T47D (cell line): ENCODE measurements at places on chromosomes 1 and 21.

DNA sequence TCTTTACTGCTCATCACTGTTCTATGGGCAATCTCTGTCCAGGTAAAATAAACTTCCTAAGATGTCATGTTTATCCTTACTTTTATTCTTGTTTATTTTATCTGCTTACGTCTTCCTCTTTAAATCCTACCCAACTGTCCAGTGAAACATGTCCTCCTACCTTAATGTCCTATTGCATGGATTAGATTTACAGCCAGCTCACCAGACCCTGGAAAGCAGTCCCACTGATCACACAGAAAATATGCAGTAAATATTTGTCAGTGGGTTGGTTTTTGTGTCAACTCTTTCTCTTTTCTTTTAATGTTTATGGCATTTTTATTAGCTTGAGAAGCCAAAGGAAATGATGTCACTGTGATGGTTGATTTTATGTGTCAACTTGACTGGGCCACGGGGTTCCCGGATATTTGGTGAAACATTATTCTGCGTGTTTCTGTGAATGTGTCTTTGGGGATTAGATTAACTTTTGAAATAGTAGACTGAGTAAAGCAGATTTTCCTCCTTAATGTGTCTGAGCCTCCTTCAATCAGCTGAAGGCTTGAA lies 258.3 kb downstream of the SRGAP2C start:
- no peak for DNase-seq

GRCh38 chr1:182688436-182689205 lies 4.2 kb upstream of the RGS8 start:
- no peak for DNase-seq

- no peak for DNase-seq
Measured at GRCh38 chr1:76313304-76313703, 238.8 kb downstream of the ST6GALNAC3 start.

DNA sequence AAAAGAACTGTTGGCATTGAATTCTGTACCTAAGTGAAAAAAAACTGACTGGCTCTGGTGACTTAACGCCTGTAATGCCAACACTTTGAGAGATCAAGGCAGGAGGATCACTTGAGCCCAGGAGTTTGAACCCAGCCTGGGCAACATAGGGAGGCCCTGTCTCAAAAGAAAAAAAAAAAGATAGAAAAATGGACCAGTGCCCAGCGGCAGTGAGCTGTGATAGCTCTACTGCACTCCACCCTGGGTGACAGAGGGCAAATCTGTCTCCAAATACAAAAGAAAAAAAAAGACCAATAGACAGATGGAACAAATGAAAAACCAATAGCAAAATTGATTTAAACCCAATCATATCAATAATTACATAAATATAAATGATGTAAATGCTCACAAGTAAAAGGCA lies 674 bp upstream of the AKR7A3 start:
- DNase-seq = no peak

DNA sequence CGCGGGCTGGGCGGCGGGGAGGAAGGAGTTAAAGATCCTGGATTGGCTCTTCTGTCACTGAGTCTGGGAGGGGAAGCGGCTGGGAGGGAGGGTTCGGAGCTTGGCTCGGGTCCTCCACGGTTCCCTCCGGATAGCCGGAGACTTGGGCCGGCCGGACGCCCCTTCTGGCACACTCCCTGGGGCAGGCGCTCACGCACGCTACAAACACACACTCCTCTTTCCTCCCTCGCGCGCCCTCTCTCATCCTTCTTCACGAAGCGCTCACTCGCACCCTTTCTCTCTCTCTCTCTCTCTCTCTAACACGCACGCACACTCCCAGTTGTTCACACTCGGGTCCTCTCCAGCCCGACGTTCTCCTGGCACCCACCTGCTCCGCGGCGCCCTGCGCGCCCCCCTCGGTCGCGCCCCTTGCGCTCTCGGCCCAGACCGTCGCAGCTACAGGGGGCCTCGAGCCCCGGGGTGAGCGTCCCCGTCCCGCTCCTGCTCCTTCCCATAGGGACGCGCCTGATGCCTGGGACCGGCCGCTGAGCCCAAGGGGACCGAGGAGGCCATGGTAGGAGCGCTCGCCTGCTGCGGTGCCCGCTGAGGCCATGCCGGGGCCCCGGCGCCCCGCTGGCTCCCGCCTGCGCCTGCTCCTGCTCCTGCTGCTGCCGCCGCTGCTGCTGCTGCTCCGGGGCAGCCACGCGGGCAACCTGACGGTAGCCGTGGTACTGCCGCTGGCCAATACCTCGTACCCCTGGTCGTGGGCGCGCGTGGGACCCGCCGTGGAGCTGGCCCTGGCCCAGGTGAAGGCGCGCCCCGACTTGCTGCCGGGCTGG lies at the start of gene NPR1:
Gene NPR1, plus strand, starts transcription at position 170 of the 818 bp plus-strand sequence. Its CDS starts 421 bp downstream, at position 591.
- peak; percentile 64 for DNase-seq

GRCh38 chr1:198123133-198123532 lies 33.7 kb upstream of the NEK7 start:
- DNase-seq = no peak

DNA sequence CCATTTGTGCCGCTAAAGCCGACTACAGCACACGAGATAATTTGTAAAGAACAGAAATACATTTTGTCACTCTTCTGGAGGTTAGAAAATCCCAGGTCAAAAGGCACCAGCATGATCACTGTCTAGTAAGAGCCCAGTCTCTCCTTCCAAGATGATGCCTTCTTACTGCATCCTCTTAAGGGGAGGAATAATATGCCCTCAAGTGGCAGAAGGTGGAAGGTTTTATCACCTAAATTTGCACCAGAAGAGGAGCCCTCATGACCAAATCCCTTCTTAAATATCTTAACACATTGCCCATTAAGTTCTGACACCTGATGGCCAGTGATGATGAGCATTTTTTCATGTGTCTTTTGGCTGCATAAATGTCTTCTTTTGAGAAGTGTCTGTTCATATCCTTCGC lies 326.7 kb upstream of the RGS18 start:
- no peak for DNase-seq

- no peak for DNase-seq
Measured at GRCh38 chr1:17567582-17567981, 28.1 kb downstream of the ARHGEF10L start.

DNA sequence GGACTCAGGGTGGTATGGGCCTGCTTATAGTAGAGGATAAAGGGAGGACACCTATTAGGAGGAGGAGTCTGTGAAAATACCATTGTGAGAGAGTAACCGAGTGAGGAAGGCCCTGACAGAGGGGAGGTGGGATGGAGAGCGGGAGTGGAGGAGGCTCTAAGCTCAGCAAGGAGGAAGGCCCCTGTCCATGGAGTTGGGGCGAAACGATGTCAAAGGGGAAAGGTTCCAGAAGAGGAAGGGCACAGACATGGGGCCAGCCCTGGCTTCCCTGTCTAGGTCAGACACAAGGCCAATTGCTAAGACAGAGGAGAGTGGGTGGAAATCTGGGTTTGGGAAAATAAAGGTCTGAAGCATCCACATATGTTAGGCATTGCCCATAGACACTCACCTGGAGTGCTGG lies 44.2 kb downstream of the ELK4 start:
- DNase-seq = no peak

DNA sequence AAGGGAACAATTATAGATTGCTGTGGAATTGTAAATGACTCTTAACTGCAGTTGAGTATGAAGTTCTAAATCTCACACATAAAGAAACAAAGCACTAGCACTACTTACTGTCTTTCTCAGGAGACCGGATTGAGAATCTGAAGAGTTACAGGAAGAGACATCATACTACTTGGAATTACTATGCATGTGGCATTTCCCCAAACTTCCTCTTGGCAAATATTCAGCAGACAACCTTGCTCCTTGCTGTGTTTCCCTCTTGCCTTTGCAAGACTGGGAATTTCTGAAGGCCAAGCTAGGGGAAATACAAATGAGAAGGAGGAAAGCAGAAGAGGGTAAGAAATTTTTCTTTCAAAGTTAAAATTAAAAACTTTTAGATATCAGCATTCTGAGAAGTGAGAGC lies 173.6 kb upstream of the KCTD3 start:
- DNase-seq = peak; percentile 64

DNA sequence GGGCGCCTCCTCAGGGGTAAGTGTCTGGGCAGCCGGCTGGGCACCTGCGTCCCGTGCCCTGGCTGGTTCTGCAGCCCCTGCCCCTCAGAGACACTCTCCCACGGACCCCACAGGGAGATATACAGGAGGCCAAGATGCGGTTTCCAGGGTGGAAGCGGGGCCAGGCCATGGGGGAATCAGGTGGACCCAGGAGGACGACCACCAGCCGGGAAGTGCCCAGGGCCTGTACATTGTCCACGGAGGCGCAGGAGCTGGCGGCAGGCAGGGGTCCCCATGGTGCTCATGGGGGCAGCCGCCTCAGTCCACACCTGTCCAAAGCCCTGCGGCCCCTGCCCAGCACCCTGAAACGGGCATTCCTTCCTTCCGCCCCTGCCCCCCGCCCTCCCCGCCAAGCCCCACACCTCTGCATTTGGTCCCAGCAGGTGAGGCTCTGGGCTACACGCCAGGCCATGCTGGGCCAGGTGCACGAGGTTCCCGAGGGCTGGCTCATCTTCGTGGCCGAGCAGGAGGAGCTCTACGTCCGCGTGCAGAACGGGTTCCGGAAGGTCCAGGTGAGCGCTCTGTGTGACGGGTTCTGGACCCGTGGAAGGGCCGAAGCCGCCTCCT lies 36.7 kb downstream of the SLC19A1 start:
- peak; percentile 25 for DNase-seq

DNA sequence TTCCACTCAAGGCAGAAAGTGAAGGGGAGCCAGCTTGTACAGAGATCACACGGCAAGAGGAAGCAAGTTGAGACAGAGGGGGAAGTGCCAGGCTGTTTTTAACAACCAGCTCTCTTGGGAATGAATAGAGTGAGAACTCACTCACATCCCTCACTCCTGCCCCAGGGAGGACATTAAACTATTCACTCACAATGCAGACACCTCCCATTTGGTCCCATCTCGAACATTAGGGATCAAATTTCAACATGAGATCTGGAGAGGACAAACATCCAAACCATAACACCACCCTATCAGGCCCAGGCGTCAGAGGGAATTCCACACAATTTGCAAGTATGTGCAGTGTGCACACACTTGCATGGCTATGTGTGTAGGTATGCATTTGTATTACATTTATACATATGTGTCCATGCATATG lies 62.7 kb downstream of the DMAP1 start:
- DNase-seq = no peak

GRCh38 chr1:109912873-109913272 lies 2.2 kb downstream of the CSF1 start:
- DNase-seq = no peak

DNA sequence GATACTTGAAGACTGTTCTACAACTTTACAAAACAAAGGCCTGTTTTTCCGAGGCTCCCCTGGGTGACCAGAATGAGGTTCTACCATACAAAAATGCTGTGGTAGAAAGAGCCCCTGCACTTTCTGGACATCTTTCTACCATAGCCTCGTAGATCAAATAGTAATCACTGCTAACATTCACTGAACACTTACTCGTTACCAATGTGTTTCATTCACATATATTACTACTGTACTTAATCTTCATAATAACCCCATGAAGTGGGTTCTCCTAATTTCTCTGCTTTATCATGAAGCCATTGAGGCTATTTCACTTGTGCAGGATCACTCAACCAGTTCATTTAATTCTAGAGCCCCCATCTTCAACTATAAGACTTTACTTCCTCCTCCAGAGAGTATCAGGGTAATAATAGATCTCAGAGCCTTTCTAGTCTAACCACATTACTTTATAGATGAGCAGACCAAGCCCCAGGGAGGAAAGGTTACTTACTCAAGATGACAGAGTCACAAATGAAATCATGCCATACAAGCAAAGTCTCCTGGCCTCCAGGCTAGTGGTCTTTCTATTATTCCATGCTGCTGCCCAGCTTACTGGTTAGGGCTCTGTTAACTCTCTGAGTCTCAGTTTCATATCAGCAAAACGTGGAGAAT lies 46.7 kb upstream of the OSBPL9 start:
- no peak for DNase-seq

DNA sequence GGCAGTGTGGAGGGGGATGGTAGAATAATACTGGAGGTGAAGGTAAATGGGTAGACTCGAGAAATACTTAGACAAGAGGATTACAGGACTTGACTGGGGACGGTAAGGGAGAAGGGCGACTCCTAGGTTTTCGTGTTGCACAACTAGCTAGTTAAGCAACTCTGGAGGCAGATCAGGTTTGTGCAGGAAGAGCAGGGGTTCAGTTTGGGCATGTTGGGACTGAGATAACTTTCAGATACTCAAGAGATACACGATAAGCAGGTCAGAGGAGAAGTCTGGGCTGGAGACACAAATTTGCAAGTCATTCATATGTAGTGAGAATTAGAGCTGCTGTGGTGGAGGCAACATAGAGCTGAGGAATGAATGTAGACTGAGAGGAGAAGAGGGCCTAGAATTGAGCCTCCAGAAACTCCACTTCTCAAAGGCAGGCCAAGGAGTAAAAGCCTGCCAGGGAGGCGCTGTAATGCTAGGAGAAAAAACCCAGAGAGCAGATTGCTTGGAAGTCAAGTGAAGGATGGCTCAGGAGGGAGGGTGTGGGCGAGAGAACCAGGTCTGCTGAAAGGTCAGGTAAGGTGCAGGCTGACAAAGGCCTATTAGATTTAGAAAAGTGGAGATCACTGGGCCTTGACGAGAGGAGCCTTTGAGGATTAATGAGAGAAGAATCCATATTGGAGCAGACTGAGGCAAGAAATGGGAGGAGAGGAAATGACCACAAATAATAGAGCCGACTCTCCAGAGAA lies 20.8 kb downstream of the MAB21L3 start:
- DNase-seq = no peak

- DNase-seq = peak; percentile 92
Measured at GRCh38 chr1:229625071-229625914, 629 bp downstream of the TAF5L start.
